Myocyte (in vitro differentiated cells): ENCODE measurements at places on chromosomes 5 and 9. TPM values are rescaled to one million over a fixed set of nuclear protein-coding genes. Genes with fewer than 3 reads are reported as not detected.

PCDHB12 gene
- 5.4 and 7.2 TPM in 2 replicates for total RNA-seq

PCDHGB4 gene
- 1.1 and 2.2 TPM in 2 replicates for total RNA-seq

TLN1 gene
- total RNA-seq = 219 and 242 TPM in 2 replicates

LCN1 gene
- total RNA-seq = not detected in 2 replicates

PLK2 gene
- total RNA-seq = 171 and 198 TPM in 2 replicates

PHF24 gene
- not detected in 2 replicates for total RNA-seq

SPINK13 gene
- total RNA-seq = not detected in 2 replicates

UGT3A2 gene
- total RNA-seq = not detected in 2 replicates

DNA sequence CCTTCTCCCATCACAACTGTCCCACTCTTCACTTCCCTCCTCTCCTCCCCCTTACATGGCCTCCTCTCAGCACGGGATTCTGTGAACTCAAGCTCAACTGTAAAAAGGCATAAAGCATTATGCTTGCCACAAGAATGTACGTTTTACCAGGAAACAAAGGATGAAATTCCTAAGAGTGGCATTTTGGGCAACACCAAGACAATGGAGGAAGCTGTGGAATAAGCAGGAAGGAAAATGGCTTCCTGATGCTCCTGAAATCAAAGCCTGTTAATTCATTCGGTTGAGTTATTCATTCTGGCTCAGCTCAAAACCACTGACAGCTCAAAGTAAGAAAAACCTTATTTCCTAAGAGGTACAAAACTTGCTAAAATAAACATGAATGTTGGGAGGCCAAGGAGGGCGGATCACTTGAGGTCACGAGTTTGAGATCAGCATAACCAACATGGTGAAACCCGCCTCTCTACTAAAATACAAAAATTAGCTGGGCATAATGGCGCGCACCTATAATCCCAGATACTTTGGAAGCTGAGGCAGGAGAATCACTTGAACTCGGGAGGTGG is 40.8 kb upstream of the DMRT1 start:
- no peak for DNase-seq

- DNase-seq = peak; percentile 45
Observed at GRCh38 chr5:65927503-65928321, 1.3 kb downstream of the ERBIN start.

DNA sequence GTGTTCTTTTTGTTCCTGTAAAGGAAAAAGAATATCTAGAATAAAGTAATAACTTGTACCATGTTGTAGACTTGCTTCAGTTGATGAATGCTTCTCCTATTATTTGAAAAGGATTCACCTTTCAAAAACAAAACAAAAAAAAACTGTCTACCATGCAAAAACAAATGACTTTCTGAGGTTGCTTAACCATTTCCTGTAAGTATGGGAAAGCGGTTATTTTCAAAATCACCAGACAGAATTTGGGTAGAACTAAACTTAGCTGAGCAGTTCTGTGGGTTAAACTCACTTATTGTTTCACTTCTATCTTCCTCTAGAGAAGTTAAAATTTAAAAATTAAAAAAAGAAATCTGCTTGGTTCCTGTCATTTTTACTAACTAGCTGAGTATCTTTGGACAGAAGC is 25.2 kb downstream of the LNPEP start:
- DNase-seq = no peak

GRCh38 chr9:116661037-116661954 is 25.8 kb upstream of the TRIM32 start:
- DNase-seq = peak; percentile 71

- DNase-seq = peak; percentile 65
Observed at GRCh38 chr9:76677481-76678055, 86.7 kb upstream of the PCA3 start.

DNA sequence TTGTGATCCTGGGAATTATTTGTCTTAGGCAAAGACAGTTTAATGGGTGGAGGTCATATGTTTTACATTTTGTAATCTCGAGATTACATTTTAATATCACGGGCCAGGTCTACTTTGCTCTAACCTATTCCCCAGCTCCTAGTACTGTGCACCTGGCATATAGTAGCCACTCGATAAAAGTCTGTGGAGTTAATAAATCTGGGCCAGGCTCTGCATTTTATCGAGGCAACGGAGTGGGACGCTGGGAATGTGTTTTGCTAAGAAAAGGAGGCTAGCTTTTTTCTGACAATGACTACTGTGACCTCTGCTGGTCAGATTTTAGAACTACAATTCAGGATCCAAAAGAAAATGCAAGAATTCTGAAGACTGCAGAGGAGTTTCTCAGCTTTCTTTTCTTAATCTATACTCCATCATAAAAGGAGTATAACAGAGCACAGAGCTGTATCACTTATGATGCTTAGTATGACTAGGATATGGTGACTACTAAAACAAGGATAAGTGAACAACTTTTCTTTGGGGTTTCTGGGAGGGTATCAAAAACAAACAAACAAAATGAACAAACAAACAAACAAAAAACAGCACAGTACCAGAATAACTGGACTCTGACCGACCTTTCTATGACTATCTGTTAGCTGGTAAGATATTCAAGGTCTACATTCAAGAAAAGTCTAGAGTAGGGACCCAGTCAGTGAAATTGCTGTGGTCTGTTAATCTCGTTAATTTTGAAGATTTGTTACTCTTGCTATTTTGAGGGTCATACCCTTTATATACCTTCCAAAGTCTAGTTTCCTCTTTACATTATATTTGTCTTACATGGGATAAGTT is 46.1 kb upstream of the CER1 start:
- DNase-seq = peak; percentile 72

- no peak for DNase-seq
Observed at GRCh38 chr9:89145097-89145496, 33.5 kb downstream of the SHC3 start.

GRCh38 chr9:125525921-125526631 is 180.9 kb downstream of the MAPKAP1 start:
- no peak for DNase-seq

- DNase-seq = no peak
Observed at GRCh38 chr9:137387891-137388560, 34.9 kb downstream of the EXD3 start.

GRCh38 chr5:54991416-54991815 is 6.0 kb upstream of the ESM1 start:
- DNase-seq = peak; percentile 43

DNA sequence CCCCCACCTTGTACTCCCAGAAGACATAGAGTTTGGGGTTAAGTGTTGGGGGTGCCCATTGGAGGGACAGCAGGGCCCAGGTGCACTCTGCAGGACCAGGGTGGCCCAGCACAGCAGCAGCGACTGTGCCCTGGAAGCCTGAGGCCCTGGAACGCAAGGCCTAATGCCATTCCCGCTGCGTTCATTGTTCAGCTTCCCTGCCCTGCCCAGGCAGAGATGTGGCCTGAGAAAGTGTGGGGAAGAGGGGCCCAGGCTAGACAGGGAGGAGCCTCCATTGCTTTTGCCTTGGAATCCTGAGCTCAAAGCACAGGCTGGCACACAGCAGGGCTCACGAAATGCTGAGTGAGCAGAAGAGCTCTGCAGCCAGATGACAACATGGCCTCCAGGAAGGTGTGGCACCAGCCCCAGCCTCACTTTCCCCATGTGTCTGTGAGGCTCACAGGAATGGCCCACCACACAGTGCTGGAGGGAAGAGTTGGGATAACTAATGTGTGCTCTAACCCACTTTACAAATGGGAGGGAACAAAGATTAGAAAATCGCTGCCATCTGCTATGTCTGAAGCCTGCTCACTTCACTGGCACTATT is 19.4 kb downstream of the S1PR3 start:
- DNase-seq = no peak

DNA sequence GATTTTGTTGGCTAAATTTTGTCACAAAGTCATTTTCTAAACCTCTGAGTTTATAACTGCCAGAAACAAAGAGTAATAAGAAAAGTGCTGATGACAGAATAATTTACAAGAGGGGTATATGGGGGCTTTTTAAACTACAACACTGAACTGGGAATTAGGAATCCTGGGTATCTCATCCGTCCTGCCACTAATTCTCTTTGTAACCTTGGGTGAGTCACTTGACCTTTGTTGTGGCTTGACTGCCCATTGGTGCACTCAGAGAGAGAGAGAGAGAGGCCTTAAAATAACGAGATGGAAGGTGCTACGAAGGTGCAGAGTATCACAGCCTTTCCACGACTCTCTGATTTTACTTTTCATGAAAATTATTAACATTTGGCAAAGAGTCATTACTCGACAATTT is 130.3 kb upstream of the CNTLN start:
- peak; percentile 69 for DNase-seq
